ENCODE measurements at places on chromosomes 2 and 18.

DNA sequence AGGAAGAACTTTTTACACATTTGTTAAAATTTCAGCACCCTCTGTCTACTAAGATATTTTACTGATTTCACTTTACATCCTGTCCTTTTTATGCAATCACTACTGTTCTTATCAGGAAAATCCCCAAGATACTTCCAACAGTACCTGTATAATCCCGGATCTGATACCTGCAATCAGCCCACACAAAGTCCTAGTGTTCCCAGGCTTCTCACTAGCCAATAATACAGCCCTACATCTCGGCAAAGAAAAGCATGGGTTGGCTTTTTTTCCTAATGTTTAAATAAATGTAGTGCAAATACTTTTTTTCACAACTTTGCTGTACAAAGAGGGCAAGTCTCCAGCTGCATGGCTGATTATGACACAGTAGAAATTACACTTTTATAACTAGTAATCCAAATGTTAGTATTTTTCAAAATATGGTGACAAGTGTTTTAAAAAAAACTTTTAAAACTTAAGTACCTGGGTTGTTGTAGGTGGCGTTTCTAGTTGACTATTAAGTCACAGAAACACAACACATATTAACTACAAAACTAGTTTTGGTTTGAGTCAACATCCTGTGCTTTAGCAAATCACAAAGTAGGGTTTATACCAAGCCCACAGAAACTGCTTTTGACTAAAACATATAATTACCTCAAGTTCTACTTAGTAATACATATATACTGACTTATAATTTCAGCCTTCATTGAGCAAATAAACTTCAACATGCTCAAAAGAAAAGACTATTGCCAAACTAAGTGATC, 19.5 kb downstream of the CNOT11 start:
- DNase-seq = no peak

GRCh38 chr2:184765112-184765895, 167.0 kb downstream of the ZNF804A start:
- no peak for DNase-seq

GRCh38 chr2:64477979-64478378, 24.0 kb downstream of the LGALSL start:
- no peak for DNase-seq

- DNase-seq = no peak
Observed at GRCh38 chr2:164514491-164514890, 106.8 kb downstream of the GRB14 start.

- DNase-seq = no peak
Observed at GRCh38 chr18:68714366-68714711, 569 bp downstream of the TMX3 start.

DNA sequence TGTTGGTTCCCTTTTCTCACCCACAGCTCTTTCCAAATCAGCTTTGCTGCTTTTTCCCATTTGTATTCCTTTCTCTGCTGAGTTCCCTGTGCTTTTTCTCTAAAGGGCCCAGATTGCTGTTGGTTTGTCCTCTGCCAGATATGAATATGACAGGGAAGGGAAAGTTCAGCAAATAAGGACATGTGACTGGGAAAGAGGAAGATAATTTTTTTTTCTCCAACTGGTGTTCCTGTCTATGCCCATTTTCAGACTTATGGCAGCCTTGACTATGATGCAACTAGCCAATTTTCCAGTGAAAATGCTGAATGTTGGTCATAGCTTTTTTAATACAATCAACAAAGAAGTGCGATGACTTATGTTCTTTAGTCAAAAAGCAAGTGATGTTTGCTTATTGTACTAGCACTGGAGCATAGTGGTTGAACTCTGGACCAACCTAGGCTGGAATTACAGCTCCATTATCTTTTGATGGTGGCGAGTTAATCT, 7.7 kb downstream of the MDH1 start:
- DNase-seq = no peak

DNA sequence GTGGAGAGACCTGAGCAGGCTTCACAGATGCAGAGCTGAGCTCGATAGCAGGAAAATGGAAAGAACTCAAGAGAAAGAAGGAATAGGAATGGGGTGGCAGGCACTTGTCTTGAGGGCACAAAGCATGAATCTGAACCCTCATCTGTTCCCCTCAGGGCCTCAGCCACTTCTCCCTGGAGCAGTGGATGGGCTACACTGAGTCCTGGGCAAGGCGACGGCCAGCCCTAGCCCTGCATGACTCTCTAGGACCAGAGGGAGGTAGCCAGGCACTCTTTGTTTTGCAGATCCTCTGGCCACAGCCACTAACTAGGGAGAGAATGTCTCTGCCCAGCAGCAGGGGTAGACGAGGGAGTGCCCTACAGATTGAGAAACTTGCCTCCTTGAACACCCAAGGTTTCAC, 3.4 kb upstream of the TEX51 start:
- DNase-seq = no peak

- no peak for DNase-seq
Observed at GRCh38 chr2:209763106-209763505, 8.5 kb upstream of the UNC80 start.

- DNase-seq = no peak
Observed at GRCh38 chr2:128958241-128958640, 639.6 kb upstream of the HS6ST1 start.

DNA sequence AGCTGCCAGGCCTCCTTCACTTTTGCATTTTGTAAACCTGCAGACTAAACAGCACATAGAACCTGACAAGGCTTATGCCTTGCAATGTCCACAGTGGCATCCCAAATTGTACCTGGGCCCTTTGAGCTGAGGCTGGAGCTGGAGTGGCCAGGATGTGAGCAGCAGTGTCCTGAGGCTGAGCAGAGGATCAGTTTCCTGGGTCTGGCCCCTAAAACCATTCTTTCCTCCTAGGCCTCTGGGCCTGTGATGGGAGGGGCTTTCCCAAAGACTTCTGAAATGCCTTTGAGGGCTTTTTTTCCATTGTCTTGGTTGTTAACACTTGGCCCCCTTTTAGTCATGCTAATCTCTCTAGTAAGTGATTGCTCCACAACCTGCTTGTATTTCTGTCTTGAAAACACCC, 32.8 kb downstream of the FSIP2 start:
- no peak for DNase-seq

DNA sequence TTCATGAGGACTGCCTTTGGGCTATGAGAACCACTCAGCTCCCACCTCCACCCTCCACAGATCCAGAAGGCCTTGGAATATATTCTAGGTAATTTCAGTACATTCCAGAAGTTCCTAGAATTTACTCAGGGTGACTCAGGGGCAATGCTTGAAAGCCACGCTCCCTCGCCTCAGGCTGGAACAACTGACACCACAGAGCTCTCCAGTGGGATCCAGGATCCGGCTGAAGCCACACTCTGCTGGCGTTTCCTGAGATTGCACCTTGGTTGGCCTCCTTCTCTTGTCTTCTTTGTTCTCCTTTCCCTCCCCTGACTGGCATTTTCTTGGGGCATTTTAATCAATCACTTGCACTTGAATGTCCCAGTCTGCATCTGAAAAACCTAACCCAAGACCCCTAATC, 92.6 kb upstream of the KCNE4 start:
- no peak for DNase-seq

GRCh38 chr2:101440127-101440738, 34.7 kb downstream of the RFX8 start:
- DNase-seq = no peak

DNA sequence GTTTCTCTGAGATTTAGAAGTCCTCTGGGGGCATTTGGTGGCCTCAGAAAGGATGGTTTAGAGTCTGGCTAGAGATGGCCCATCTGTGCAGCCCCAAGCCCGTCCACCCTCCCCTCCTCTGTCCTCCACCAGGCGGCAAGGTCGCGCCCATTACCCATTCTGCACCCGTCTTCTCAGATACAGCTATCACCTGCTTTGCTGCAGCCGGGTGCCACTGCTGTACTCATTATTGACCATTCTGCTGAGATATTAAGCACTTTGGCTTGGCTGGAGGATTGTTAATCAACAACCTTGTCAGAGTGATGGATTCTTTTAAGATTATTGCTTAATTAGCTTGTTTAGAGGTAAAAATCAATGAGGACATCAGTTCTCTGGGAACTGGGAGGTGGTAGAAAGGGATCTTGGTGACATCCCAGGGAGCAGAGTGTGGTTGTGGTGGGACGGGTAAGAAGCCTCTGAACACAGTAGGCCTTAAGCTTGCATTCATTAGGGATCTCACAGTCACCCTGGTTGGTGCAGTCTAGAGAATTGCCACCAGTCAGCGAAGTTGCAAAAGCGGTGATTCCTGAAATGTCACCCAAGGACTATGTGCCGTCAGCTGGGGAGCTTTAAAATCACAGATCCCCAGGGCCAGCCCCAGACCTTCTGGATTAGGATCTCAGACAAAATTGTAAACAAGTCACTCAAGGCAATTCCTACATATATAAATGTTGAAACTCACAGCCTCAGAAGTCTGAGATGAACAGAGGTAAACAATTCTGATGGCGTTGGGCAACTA, 90.9 kb downstream of the CAPN13 start:
- no peak for DNase-seq

DNA sequence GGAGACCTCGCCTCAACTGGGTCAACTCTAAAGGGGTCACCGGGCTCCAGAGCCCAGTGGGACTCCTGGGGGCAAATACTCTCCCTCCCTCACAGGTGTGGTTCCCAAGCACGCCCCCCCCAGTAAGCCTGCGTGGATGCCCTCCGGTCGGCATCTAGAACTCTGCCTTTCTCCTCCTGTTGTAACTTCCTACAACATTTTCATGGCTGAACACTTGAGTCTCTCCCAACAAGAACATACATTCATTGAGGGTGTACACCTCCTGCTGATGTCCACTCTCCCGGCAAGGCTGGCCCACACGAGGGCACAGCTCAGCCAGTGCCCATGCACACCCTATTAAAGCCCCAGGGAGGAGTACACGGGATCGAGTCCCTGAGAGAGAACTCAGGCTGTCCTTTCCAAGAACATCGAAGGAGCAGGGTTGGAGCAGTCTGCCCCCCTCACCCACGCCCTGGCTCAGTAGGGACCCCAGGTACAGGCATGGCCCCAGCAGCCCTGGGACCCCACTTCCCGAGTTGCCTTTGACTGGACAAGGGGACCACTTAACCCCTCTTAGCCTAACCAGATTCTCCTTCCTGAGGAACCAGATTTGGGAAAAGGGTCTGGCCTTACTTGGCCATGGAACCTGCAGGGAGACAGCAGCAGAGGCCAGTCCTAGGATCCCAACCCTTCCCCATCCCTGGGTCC, 37.4 kb downstream of the FAM178B start:
- no peak for DNase-seq

GRCh38 chr18:60693426-60693825, 320.9 kb upstream of the MC4R start:
- no peak for DNase-seq

GRCh38 chr2:66509326-66509811, 74.4 kb downstream of the MEIS1 start:
- DNase-seq = no peak

DNA sequence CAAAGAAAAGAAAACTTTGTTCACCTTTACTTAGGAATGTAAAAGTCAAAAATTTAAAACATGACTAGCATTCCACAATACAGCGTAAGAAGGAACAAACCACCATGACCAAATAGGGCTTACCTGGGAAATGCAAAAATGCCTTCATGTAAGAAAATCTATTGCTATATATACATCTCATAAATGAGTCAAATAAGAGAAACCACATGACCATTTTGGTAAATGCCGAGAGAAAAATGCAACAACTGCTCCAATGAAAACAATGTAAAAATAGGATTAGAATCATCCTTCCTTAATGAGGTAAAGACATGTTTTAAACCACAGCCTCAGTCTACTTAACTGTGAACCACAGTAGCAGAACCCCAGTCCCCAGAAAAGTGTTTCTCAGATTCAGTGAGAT, 49.4 kb downstream of the TGOLN2 start:
- no peak for DNase-seq

DNA sequence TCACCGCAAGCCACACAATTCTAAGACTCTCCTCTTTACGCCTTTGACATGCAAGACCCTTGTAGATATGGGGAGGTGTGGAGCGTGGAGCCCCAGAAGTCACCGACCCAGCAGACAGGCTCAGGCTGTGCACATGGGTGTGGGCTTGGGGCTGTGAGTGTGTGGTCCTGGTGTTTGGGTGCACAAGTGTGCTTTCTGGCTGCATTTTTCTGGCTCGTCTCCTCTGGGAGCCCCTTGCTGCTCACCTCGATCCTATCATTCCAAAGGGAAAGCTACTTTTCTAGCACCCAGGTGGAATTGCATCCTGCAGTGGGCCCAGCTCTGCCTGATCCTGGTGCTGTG, 143.0 kb downstream of the ACOXL start:
- no peak for DNase-seq

DNA sequence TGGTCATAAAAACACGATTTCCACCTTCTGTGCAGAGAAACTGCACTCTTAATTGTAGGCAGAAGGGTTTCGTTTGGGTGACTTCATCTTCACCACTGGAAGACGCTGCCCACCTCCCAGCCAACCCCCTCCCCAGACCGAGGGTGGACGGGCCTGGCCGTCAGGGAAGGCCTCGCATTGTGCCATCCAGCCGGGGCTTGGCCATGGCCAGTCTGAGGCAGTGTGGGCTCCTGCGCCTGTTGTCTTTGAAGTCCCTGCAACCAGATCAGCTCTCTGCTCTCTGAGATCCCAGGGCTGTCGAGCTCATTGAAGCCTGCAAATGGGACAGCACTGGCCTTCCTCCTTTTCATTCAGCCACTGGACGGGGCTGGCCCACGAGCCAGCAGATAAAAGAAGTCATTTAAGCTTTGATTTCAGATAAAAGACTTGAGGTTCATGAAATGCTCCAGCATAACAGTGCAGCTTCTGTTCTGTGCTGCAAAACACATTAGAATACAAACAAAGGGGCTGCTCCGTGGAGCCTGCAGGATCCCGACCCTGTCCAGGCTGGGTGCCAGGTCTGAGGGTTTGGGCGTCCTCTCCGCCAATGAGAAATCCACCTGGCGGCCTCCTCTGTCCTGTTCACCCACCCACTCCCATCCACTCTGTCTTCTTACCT, 253.5 kb downstream of the LDLRAD4 start:
- no peak for DNase-seq

DNA sequence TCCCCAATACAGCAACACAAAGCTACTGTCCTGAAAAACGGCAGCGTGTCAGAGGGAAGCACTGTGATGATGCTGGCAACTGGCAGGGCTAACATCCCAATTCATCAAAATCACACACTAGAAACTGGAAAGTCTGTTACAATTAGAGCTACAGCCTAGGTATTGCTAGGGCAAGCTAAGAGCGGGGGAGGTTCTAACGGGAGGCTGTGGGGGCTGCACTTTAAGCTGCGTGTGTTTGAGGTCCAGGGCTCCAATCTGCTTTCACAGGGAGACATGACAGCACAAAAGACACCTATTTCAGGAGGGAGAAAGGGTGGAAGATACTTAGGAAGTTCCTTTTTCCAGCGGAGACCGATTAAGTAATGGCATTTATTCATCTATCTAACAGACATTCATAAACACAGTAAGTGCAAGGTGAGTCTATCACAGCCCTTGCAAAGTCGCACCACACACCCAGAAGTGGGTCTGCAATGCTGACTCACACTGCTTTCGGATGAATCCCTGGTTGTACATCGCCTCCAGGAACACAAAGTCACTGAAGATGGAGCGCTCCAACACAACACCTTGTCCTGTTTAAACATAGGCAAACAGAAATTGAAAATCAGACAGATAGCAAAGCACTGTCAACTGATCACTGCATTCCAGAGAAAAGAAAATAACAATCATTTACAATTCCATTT, 6.9 kb downstream of the NDUFA10 start:
- no peak for DNase-seq

- DNase-seq = no peak
Observed at GRCh38 chr18:22609642-22610041, 191.9 kb upstream of the CTAGE1 start.

All from stimulated activated CD4-positive, alpha-beta T cell treated with anti-CD3 and anti-CD28 coated beads, Interleukin-1b, Interleukin-23, amount 100 ng/mL, for 48 hours (primary cell).